Frontal cortex (tissue), 4 donors: ENCODE measurements at places on chromosomes 12 and 14. TPM values are rescaled to one million over a fixed set of nuclear protein-coding genes. Genes with fewer than 3 reads are reported as not detected.
A peak's percentile ranks its signal among the peaks of the same experiment; 100 is the strongest.

The CISTR gene
- total RNA-seq: not detected

The KRT80 gene
- total RNA-seq: not detected

The SDS gene
- not detected for total RNA-seq

The VRTN gene
- total RNA-seq: not detected

The CLEC9A gene
- total RNA-seq: not detected

The PLEKHH1 gene
- 7.3 TPM for total RNA-seq

The ACSM4 gene
- total RNA-seq: not detected

The AMN1 gene
- 77.0 TPM for total RNA-seq

The CDK4 gene
- total RNA-seq: 51.4 TPM

DNA sequence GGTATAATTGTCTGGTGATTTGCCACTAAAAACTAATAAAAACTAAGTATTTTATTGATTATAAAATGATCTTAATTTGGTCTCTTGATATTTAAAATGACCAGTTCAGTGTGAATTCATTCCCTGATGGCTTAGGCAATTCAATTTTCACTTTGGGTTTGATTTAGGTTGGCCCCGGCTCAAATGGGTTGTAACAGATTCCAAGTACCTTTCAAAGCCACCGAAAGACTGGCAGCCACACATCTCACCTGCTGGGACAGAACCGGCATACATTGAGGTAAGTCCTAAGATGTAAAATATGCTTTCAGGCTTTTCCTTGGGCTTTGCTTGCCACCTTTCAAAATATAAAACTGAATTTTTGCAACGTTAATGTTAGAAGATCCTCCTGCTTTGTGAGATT is 77.5 kb upstream of the ATF1 start:
- no peak for DNase-seq

GRCh38 chr12:93127107-93127560 is 198.0 kb upstream of the EEA1 start:
- DNase-seq: no peak

DNA sequence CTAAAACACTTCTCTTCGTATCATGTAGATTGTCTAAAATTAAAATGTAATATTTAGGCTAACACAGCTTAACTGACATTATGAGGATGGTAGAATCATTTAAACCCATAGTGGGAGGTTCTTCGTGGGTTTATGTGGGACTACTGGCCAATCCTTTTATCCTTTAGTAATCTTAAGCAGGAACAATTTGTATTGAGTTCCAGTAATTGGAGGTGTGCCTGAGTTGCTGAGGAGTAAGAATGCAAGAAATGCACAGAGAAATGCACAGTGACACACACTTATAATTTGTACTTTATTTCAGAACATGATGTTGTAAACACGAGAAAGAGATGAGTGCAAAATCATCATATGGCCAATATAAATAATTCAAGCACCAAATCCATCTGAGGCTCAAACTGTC is 22.3 kb downstream of the OTOGL start:
- DNase-seq: no peak

GRCh38 chr12:82357340-82357739 is 847 bp downstream of the CCDC59 start:
- no peak for DNase-seq

GRCh38 chr14:68652433-68652690 is 140.5 kb downstream of the ZFP36L1 start:
- DNase-seq: no peak

DNA sequence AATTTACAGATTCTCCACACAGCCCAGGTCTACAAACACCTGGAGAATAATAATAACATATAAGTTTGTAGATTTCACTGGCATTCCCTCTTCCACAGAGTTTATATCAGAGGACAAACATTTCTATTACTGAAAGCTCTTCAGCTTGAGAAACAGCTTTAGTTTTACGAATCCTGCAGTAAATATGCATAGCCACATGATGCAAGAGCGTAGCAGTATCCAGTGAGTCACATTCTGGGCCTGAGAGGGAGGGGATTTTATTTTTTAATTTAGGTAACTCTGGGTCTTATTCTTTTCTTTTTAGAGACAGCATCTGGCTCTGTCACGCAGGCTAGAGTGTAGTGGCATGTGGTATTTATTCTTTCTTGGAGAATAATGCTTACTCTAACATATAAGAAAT is 1002.8 kb downstream of the TRHDE start:
- DNase-seq: no peak

GRCh38 chr12:47985596-47986290 is 18.5 kb downstream of the COL2A1 start:
- DNase-seq: no peak

GRCh38 chr12:133129368-133130037 is 571 bp downstream of the ZNF891 start:
- no peak for DNase-seq

GRCh38 chr14:80491650-80492049 is 280.3 kb upstream of the DIO2 start:
- DNase-seq: no peak

GRCh38 chr12:95715177-95715576 is 75.4 kb downstream of the NTN4 start:
- no peak for DNase-seq

- DNase-seq: no peak
Observed at GRCh38 chr12:63916561-63917476, 72.3 kb downstream of the SRGAP1 start.

GRCh38 chr12:45419317-45419814 is 203.5 kb downstream of the ANO6 start:
- no peak for DNase-seq

- DNase-seq: peak; percentile 31
Observed at GRCh38 chr14:99751539-99752485, 41.4 kb upstream of the EML1 start.

DNA sequence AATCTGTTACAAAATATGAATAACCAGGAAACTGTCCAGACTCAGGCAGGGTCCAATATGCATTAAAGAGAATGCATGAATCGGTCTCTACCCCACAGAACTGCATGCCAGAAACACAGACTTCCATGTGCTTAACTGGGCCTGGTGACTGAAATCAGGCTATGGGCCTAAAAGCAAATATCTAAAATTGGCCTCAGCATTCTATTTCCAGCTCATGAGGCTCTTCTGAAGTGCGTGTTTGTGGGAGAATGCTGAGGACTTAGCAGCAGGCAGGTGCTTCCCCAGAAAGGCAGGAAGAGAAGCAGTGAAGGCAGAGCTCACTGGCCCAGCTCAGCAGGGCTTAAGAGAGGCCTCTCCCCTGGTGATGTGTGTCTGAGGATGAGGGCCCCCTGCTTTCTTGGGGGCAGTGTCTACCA is 48.5 kb downstream of the ADGRD1 start:
- DNase-seq: peak; percentile 62

DNA sequence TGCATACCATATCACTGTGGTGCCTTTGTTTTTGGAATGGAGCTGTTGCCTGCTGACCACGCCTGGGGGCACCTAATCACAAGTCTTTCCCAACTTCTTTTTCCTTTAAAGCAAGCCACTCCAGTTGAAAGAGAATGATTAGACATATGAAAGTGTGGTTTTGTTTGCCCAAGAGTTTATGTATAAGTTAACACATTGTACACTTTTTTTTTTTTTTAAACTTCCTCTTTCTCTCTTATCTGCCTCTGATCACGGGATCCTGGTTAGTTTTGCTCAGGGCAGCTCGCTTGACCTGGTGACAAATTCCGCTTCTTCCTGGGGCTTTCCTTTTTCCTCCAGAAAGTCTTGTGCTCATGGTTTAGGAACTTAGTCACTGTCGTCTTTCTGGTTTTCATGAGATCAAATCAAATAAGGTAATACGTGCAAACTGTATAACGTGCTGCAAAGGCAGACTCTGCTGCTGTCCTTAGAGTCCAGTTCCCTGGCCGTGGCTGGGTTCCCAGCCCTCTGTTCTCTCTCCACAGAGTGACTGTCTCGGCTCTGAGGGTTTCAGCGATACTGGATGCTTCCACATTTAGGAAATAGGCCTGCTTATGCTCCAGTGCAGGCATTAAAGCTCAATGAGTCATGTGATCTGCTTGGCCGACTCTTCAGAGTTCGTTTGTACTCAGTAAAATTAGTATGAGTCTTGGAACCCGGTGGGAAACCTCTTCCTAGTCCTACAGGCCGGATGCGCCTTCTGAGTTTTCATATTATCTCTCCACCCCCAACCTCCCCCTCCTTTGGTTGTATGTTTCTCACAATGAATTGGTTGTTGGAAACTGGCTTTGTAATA is 15.2 kb downstream of the RASSF3 start:
- DNase-seq: no peak

GRCh38 chr12:27123642-27124041 is 41.3 kb upstream of the C12orf71 start:
- no peak for DNase-seq

DNA sequence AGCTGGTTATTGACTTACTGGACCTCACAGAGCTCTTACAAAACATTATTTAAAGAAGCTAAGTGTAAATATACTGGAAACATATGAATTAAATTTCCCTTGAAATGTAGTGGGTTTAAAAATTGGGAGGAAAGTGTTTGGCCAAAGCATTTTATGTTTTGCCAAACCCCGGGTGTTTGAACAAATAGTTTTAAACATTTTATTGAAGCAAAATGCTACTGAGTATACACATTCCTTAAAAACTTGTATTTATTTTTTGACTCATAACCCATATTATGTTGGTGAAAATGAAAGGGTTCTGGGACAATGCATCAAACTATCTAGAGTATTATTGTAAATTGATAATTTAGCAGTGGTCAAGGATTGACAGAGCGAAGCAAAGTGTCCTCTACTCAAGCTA is 1048.5 kb downstream of the SLC6A15 start:
- no peak for DNase-seq

DNA sequence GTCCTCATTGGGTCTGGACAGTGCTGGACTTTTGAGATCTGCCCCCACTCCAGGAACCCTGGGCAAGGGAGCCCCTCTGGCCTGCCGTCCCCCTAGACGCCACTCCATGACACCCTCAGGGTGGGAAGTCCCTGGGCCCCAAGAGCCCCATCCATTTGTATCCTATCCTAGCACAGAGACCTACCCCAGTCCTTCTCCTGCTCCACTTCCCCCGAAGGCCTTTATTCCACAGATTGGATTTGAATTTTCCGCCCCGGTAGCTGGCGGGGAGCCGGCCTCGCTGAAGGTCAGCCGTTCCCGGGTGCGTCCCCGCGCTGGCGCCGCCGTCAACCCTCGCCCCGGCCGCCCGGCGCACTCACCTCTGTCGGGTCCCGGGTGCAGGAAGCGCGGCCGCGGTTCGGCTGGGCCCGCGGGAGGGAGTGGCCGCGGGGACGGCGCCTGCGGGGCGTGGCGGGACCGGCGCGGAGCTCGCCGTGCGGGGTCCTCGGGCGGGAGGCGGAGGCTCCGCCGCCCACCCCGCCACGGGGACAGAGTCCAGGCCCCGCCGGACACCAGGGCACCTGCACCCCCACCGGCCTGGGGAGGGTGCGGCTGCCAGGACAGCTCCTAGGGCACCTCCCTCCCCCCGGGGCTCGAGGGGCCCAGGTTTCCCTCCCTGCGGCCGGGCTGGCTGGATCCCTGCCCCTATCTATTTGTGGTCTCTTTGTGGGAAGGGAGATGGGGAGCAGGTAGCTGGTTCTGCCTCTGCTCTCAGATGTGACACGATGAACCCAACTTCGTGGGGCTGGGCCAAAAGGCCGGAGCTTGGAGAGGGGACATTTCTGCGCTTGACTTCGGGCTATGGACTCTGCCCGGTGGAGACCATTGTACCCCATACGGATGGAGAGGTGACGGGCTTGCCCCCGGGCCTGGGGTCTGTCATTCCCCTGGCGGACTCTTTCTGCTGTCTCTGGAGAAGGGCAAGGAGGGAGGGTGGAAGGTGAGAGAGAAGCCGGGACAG is 19.9 kb upstream of the GPR68 start:
- no peak for DNase-seq

- no peak for DNase-seq
Observed at GRCh38 chr12:79920421-79921238, 14.3 kb downstream of the PPP1R12A start.

- DNase-seq: no peak
Observed at GRCh38 chr12:125222876-125223275, 157.6 kb downstream of the AACS start.

DNA sequence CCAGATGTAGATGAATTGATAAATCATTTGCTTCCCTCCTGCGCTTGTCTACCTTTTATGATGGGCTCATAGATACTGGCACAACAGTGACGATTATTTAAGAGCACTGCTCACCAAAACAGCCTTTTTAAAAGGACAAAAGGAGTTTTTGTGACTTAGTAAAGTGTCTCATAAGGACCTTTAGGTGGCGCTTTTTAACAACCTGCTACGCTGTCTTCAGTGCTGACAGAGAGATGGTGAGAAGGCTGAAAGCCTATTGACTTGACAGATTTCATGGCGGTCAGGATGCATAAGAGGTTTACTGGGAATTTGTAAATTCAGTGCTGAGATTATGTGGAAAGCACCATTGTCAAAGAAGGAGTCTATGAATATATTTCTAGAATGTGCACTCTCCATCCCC is 87.6 kb downstream of the SLC15A5 start:
- DNase-seq: no peak

GRCh38 chr14:93332397-93332852 is 411 bp downstream of the BTBD7 start:
- peak; percentile 62 for DNase-seq

DNA sequence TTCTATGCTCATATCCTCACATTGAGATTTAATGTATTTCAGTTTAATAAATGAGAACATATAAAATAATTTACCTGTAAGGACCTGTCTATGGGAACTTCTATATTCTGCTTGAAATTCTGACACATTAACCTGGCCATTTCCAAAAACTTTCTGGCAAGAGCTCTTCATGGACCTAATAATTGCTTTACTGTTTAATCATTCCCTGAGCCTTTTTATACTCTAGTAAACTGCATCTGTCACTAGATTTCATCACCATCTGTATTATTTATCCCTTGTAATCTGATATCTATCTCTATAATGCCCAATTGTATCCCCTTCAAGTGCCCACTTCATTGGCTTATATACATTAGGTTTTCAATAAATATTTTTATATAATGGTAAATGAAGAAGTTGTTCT is 327.7 kb downstream of the RAD51B start:
- DNase-seq: no peak

DNA sequence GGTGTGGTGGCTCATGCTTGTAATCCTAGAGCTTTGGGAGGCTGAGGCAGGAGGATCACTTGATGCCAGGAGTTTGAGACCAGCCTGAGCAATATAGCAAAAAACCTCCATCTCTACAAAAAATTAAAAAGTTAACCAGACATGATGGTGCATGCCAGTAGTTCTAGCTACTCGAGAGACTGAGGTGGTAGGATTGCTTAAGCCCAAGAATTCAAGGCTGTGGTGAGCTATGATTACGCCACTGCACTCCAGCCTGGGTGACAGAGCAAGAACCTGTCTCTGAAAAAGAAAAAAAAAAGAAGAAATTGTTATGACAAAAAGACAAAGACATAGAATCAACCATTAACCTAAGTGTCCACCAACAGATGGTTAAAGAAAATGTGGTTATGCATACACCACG is 2.1 kb upstream of the ATP23 start:
- no peak for DNase-seq
